Heart right ventricle (tissue), 16 donors: ENCODE measurements at places on chromosomes 5 and 9. TPM values are rescaled to one million over a fixed set of nuclear protein-coding genes. Genes with fewer than 3 reads are reported as not detected.

- DNase-seq, result no peak
Measured at GRCh38 chr9:83061990-83062650, 822 bp downstream of the RASEF start.

The PAPPA gene
- 1.2 TPM for total RNA-seq

DNA sequence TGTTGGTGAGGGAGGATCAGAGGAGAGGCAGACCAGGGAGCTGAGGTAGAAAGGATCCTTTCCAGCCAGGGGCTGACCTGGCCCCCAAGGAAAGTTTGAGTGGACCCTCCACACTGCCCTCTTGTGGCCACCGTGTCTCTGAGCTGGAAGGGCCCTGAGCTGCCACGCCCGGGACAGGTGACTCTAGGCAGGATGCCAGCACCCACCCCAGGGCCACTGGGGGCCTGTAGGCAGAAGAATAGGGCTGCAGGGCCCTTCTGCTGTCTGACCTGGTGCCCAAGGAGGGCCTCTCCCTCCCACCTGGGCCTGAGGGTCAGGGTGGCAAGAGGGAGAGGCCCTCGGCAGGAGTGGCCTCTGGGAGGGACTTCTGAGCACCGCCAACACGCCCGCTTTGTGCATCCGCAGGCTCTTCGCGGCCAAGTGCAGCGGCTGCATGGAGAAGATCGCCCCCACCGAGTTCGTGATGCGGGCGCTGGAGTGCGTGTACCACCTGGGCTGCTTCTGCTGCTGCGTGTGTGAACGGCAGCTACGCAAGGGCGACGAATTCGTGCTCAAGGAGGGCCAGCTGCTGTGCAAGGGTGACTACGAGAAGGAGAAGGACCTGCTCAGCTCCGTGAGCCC, 76.8 kb downstream of the LMX1B start:
- peak; percentile 55 for DNase-seq

The ZSWIM6 gene
- 5.9 TPM for total RNA-seq

GRCh38 chr5:176636426-176636825, 6.0 kb downstream of the EIF4E1B start:
- no peak for DNase-seq

DNA sequence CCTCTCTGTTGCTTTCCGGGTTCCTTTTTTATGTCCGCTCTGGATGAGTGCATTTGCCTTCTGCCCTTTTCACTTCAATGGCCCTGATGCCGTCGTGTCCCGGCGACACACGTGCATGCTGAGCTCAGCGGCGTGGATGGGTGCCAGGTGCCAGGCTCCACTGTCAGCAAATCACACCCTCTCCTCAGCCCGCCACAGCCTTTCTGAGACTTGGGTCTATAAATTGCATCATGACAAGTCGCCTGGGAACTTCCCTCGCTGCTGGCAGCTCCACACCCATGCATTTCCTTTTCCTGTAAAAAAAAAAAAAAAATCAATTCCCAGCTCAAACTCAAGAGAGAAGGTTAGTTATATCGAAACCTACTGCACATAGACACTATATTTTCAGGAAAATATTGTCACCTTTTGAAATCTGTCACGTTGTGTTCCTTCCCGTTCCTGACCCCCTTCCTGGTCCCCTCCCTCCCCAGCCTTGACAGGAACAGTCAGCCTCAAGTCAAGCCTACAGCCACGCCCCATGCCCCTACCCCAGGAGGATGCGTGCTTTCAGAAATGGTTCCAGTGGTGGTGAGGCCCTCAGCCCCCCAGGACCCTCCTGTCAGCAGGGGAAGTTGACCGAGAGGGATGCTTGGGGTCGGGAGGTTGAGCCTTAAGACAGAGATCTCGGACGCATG, 110.3 kb upstream of the PTCH1 start:
- peak; percentile 48 for DNase-seq

The NTNG2 gene
- total RNA-seq, result 6.2 TPM

The PDE6A gene
- total RNA-seq, result not detected

The SAXO1 gene
- total RNA-seq, result not detected

The DENND4C gene
- total RNA-seq, result 26.0 TPM

GRCh38 chr5:57695179-57695578, 212.6 kb upstream of the ACTBL2 start:
- DNase-seq, result no peak

GRCh38 chr9:6538666-6539071, 106.9 kb downstream of the GLDC start:
- no peak for DNase-seq

DNA sequence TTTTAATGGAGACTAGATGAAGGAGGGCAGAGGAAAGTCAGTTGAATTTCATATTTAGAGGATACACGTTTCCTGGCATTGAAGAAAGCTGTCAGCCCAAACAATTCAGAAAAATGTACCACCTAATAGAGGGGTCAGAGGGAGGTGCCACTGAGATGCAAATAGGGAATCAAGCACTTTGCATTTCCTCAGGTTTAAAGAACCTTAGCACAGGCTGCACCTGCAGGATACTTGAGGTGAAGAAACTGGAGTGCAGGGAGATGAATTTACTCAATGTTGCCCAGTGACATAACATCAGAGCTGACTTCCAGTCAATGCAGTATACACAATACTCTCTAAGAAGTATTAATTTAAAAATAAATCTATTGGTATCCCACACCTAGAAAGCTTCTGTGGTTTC, 67.0 kb upstream of the MAST4 start:
- DNase-seq, result no peak

- no peak for DNase-seq
Measured at GRCh38 chr5:20494706-20495105, 506.7 kb upstream of the CDH18 start.

DNA sequence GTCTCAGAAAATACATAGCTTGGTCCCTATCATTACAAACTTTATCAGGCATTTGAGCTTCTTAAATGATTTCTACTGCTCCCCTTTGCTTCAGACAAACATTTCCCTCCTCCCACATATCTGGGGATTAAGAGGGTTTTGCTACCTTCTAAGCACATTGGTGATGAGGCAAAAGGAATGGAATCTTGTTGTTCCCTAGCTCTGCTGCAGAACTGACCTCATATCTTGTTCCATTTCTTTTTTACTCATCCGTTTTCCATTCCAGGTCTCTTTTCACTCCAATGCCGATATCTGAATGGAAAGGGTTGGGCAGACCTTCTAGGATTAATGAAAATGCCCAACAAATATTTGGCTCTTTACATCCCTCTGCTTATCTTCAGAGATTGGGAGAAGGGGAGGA, 444.6 kb downstream of the ZNF608 start:
- no peak for DNase-seq

DNA sequence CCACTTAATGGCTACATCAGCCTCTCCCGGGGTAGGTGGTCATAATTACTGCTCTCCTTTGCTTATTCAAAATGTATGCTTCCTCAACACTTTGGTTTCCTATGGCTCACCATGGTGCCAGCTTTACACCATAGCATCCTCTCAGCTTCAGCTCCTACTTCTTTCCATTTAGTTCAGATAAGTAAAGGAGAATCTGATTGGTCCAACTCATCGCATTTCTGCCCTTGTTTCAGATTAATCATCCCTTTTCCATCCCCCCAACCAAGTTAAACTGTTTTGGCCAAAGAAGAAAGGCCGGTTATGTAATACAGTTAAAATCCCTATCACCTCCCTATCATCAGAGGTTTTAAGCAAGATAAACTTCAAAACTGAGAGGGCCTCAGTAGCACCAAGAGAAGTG, 130.5 kb downstream of the CETN3 start:
- no peak for DNase-seq

- DNase-seq, result peak; percentile 73
Measured at GRCh38 chr5:10724781-10725507, 36.1 kb downstream of the DAP start.

- no peak for DNase-seq
Measured at GRCh38 chr5:91271999-91272398, 111.1 kb downstream of the ARRDC3 start.

DNA sequence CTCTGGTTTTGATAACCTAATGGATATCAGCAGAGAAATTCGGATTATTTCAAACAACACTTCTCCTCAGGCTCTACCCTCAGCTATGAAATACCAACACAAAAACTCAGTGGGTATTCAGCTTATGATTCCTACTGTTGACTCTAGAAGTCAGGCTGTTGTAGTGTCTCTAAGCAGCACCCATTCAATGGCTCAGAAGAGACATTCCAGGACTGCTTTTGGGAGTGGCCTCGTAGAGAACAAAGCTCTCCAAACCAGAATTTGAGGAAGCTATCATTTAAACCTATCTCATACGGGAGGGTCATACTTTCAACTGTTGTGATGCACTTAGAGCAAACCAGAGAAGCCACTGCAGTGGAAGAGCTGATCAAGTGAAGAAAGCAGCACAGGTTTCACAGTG, 34.1 kb downstream of the ETF1 start:
- no peak for DNase-seq

The CDH18 gene
- total RNA-seq, result not detected

GRCh38 chr9:126973651-126974529, 59.3 kb downstream of the RALGPS1 start:
- DNase-seq, result no peak

The NMUR2 gene
- not detected for total RNA-seq

The ARHGEF37 gene
- total RNA-seq, result 24.3 TPM

GRCh38 chr5:84364043-84364442, 20.6 kb downstream of the EDIL3 start:
- no peak for DNase-seq

DNA sequence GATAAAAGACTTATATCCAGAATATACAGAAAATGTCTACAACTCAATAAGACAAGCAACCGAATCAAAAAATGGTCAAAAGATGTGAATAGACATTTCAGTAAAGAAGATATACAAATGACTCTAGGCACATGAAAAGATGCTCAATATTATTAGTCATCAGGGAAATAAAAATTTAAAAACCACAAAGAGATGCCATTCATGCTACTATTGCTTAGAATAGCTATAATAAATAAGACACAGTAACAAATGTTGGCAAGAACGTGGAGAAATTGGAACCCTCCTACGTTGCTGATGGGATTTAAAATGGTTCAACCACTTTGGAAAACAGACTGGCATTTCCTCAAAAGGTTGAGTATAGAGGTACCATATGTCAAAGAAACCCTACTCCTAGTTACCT, 39.8 kb downstream of the POLK start:
- no peak for DNase-seq

- no peak for DNase-seq
Measured at GRCh38 chr9:136538599-136539426, 7.0 kb downstream of the NOTCH1 start.

- DNase-seq, result no peak
Measured at GRCh38 chr9:3385871-3386270, 139.9 kb downstream of the RFX3 start.

The SLCO6A1 gene
- total RNA-seq, result not detected

The NPR3 gene
- total RNA-seq, result 15.4 TPM

The FANCC gene
- total RNA-seq, result 3.7 TPM

- DNase-seq, result peak; percentile 41
Measured at GRCh38 chr9:113626735-113627495, 163.4 kb downstream of the RGS3 start.

- no peak for DNase-seq
Measured at GRCh38 chr5:172690258-172691075, 49.4 kb downstream of the NEURL1B start.

GRCh38 chr5:143693651-143694252, 118.2 kb upstream of the HMHB1 start:
- no peak for DNase-seq

- DNase-seq, result no peak
Measured at GRCh38 chr5:135072387-135073281, 38.6 kb upstream of the PITX1 start.

DNA sequence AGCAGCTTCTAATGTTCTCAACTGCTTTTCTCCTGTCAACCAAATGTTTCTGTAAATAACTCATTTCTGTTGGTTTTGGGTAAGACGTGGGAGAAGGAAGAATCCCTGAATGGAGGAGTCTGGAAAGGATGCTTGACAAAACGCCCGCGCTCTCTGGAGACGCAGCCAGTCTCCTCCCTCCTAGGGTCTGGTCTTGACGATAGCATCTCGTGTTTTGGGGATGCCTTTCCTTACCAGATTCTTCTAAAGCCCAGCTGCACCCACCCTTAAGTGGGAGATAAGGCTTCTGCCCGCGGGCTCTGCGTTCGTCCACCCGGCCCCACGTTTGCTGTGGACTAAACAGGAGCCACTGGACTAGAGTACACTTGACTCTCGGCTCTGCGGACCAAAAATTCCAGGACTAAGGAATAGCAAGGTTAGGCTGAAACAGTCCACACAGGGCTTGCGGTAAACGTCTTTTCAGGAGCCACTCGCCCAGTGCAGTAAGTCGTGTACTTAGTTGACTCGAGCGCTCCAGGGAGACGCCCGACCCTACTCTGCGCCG, 491 bp upstream of the CTSL start:
- DNase-seq, result peak; percentile 34

DNA sequence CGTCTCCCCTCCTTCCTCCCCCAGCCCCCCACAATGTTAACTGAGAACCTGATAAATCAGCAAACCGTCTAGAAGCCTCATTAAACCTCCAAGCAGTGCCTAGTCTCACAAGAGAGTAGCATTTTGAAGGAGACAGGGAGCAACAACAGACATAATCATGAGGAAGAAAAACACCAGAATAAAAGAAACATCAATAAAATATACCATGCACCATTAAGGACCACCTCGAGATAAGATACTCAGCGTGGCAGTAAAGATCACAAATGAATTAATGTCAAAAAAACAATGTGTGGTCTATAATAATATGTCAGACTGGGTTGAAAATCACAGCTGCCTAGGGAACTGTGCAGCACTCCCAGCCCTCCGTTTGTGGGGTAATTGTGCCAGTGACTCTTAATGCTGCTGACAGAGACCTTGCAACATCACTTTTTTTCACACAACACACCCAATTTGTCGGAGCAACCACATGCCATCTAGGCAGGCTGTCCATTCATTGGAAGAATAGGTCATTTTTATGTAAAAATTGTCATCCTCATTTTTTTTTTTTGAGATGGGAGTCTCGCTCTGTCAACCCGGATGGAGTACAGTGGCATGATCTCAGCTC, 450.8 kb upstream of the WWC1 start:
- DNase-seq, result no peak

The CFAP157 gene
- total RNA-seq, result not detected

DNA sequence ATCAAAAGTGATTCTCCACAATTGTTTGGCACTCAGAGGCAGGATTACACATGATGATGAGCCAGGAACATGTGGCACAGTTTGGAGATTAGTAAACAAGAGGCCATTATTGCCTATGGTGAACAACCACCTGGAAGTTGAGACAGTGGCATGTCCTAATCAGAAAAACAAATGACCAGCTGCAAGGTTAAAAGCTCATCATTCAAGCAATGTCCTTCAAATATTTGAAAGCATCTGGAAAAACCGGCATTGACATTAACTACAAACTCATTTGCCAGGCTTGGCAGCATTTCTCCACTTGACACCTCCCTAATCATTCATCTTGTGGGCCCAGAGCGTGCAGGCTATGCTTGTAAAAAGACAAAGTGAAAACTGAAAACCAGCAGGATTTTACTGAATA, 80.6 kb upstream of the MEGF10 start:
- DNase-seq, result no peak

DNA sequence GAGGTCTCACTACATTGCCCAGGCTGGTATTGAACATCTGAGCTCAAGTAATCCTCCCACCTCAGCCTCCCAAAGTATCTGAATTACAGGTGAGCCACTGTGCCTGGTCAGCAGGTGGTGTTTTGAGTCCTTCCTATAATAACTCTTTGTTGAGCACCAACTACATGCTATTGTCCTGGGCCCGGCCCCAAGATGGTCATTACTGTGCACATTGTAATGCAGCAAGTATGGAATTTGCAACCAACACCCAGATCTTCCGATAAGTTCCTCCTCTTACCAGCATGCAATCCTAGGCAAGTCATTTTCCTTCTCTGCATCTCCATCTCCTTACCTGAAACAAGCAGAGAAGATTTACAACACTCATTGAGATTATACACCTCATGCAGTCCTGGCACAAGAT, 510.3 kb upstream of the KLF4 start:
- no peak for DNase-seq
